Stimulated activated CD8-positive, alpha-beta memory T cell treated with anti-CD3 and anti-CD28 coated beads, Interleukin-12 subunit alpha, Interleukin-12 subunit beta, amount 100 ng/mL, for 4 hours (primary cell): ENCODE measurements at places on chromosomes 1 and 21.
A peak's percentile ranks its signal among the peaks of the same experiment; 100 is the strongest.

DNA sequence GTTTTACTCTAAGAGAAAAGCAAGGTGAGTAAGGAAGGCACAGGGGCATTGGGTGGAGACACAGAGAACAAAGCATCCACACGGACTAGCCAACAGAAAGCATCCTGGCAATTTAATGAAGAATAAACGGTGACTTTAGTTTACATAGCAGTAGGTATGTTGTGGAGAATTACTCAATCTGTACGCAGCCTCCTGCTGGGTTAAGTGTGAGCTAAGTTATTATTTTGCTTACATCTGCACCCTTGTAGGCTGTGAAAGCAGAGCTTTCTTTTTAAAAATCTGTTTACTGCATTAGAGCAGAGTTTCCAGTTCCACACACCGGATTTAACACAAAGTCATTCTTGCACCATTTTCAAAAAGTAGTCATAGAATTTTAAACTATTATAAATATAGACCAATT is 144.5 kb downstream of the AKT3 start:
- no peak for DNase-seq

GRCh38 chr1:10706376-10706913 is 90.0 kb downstream of the CASZ1 start:
- DNase-seq: no peak

DNA sequence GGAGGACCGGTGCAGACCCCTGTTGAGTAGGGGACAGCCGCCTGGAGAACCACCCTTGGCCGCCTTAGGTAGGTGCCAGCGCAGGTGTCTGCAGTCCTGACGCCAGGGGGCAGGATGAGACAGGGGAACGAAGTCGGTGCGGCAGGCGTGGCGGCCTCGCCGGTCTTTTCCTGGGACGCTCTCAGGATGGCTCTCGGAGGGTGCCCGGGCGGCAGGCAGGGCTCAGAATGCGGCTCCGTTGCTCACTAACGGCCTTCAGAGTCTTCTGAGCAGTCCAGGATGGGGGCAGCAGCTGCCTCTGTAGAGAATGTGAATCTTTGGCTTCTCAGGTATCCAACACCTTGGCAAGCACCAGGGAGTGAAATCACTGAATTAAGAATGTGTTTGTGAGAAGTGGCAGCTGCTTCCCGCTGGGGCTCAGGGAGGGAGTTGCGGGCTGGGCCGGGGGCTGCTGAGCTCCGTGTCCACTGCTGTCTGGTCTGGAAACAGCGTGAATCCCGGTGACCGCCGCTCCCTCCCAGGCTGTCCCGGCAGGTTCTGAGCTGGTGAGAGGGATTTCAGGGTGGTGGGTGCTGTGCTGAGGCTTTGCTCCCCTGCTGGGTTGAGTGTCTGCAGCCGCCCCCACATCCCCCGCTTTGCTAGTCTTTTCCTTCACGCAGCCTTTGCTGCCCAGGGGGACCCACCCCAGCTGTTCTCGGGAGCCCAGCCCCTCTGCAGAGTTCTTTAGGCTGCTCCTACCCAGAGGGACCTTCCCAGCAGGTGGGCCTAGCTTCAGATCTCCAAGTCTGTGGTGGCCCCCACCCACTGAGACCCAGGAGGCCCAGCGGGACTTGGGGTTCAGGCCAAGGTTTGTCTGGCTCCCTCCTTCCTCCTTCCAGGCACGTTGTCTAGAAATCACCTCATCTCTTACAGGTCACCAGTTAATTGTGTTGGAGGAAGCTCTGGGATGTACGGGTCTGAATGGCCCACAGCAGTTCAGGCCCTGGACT is 11.1 kb upstream of the C1orf174 start:
- peak; percentile 51 for DNase-seq

- DNase-seq: no peak
Observed at GRCh38 chr1:153959454-153959853, 1.0 kb upstream of the CRTC2 start.

DNA sequence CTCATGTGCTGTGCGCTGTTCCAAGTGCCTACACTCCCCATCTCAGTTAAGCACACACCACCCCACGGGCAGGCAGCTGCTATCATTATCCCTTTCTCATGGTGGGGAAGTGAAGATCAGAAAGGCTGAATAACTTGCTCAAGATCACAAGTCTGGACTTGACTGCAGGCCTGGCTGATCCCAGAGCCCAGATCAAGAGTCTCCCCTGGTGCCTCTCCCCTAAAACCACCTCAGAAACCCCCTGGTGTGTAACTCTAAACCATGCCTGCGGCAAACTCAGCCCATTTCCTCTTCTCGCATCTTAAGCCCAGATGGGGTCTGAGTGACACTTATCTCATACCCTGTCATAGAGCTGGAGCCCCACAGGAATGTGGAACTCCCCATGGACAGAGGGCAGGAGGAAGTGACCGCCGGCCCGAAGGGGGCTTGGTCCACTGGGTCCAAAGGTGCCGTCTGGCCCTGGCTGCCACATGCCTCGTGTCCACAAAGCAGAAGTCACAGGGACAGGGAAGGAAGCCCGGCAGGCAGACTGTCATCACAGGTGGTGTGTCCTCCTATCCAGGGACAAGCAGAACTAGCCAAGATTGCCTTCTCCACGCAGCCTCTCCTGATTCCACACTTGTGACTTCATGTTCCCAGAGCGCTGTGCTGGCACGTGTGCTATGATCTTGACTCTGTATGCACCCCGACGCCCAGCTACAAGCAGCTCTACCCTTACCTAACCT is 92.1 kb downstream of the SYF2 start:
- DNase-seq: no peak

DNA sequence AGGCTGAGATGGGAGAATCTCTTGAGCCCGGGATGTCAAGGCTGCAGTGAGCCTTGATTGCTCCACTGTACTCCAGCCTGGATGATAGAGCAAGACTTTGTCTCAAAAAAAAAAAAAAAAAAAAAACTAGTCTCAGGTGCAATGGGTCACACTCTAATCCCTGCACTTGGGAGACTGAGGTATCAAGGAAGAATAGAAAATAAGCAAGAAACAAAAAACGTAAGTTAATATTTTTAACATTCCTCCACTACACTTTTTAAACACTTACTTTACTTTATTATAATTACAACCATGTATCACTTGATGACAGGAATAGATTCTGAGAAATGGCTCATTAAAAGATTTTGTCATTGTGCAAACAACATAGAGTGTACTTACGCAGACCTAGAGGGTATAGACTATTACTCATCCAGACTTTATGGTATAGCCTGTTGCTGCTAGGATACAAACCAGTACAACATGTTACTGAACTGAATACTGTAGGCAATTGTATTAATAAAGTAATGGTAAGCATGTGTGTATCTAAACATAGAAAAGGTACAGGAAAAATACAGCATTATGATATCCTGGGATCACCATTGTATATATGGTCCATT is 1244.1 kb upstream of the ADGRL4 start:
- DNase-seq: no peak

DNA sequence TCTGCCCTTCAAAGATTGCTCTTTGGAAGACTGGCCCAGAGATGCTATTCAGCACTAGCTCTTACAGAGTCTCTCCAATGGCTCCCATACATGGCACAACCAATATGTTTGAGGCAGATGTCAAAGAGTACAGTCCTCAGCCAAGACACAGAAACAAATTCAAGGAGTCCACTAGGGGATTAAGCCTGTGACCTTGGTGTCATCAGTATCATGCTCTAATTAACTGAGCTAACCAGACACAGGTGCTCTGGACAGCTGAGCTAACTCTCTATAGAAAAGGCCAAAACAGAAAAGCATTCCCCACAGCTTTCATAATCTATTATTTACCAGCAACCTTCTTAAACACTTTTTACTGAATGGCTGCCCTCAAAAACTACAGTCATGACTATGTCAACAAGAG is 666.0 kb upstream of the PLXNA2 start:
- no peak for DNase-seq

DNA sequence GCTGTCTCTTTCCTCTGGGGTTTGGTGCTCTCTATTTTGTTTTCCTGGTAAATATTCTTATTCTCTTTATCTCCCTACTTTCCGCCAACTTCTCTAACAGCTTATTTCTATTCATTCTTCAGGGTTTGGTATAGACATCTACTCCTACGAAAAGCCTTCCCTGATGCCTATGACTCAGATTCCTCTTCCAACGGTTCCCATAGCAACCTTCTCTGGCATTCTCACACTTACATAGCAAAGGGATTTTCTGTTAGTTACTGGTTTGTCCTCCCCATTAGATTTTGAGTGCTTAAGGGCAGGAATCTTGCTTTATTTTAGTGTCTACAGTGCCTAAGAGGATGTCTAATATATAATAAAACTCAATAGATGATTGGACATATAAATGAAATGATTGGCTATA is 407.6 kb upstream of the DEPDC1 start:
- no peak for DNase-seq

DNA sequence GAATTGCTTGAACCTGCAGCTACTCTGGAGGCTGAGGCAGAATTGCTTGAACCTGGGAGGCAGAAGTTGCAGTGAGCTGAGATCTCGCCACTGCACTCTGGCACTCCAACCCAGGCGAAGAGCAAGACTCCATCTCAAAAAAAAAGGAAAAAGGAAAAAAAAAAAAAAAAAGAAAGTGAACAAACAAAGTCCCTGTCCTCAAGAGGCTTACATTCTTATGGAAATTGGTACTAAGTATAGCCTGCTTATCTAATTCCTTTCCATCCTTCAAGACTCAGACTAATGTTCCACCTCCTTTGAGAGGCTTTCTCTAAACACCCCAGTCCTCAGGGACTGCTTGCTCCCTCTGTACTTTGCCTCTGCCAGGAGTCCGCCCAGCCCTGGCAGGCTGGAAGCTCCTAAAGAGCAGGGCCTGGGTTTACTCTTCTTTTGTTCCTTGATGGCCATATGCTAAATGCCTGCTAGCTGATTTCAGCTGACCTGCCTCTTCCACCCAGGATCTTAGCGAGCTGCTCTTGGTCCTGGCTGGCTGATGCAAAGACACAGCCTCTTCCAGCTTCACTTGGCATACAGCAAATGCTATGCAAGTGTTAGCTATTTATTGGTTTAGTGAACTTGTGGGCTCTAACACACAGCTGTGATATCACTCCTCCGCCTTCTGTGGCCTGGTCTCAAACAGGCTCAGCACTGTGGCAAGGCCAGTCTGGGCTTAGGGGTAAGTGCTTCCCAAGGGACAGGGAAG is 9.8 kb downstream of the SLC9A1 start:
- no peak for DNase-seq

DNA sequence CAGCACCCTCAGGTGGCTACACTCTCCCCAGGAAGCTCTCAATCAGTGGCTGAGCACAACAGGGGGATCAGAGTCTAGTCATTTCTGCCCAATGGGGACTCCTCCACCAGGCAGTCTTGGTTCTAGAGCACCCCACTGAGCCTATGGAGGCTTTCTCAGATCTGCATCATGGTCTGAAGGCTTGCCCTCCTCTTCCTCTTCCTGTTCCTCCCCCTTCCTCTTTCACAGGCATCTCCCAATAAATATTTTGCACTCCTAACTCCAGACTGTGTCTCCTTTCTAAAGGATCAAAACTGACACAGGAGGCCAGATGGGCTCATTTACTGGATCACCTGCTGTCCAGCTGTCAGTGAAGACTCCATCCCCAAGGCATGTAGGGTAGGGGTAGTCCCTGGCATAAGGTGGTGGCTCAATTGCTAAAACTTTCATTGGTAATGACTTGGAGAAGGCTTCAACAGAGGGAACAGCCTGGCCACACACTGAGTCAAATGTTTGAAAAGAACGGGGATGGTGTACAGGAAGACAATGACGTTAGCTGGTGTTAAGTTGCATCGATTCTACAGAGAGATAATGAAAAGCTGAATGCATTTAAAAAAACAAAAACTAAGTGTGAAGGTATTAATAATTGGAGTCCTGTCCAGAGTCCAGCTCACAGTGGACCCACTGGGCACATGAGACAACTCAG is 84.2 kb upstream of the SLC2A1 start:
- DNase-seq: no peak

GRCh38 chr1:156540955-156541354 is 31.4 kb downstream of the IQGAP3 start:
- no peak for DNase-seq

- no peak for DNase-seq
Observed at GRCh38 chr1:16174886-16175598, 19.2 kb upstream of the EPHA2 start.

- DNase-seq: no peak
Observed at GRCh38 chr21:45872902-45873301, 108.7 kb upstream of the COL6A1 start.

GRCh38 chr1:150749720-150750311 is 15.8 kb downstream of the CTSS start:
- DNase-seq: no peak

DNA sequence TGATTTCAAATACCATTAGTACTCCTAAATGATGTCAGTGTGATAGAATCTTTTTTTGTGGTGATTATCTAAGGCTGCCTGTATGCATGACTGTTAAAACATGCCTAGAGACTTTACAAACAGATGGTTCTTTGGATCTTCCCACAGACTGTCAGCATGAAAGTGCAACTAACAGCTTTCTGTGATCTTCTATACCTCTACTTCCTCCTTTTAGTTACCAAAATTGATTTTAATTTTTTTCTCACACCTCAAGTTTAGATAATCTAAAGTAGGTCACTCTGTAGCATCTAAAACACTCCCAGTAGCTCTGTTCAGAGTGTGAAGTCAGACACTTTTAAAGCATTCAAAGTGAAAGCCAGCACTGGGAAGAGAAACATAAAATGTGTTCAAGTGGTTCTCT is 534.5 kb downstream of the PTPRC start:
- DNase-seq: no peak

GRCh38 chr1:25922056-25922970 is 16.1 kb upstream of the STMN1 start:
- peak; percentile 12 for DNase-seq

DNA sequence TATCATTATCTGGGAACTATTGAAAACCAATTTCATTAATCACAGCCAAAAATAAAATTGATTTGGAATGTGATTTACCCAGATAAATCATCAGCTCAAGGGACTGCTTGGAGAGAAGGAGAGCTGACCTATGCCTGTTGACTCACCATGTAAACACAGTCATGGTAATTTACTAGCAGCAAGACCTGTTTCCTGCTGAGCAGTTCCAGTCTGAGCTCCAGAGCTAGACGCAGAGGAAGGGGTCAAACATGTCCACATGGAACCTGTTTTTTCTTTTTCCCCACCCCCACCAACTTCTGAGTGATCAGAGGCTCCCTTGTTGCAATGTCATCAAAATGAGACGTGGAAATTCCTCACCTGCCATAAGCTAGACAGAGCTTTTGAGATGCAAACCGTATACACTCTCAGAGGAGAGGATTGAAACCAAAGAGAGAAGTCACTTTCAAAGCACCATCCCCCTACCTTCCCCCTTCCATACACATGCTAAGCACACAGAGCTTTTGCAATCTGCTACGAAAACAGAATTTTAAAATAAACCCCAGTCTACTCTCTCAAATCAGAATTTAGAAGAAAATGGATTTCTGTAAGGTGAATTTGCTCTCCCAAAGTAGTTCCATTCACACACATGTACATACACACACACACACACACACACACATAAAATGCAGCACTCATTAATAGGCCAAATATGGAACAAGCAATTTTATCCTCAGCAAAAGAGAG is 55.9 kb upstream of the PTGFRN start:
- DNase-seq: no peak

DNA sequence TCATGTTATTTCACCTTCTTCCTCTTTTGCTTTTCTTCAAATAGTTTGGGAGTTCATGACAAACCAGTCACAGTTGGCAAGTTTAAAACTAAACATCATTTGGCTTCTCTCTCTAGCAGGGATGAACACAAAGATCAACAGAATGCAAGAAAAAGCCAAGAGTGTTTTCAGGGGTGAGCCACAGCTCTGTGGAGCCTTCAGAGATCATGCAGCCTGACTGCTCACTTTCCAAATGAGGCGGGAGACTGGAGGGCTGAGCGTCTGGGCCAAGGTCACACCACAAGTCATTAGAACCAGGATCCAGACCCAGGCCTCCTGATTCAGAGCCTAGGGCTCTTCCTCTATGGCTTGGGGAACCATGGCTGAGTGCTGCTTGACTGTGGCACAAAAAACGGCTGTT is 2.7 kb downstream of the DPT start:
- no peak for DNase-seq

- no peak for DNase-seq
Observed at GRCh38 chr1:52503706-52504105, 49.2 kb downstream of the TUT4 start.
